ENCODE measurements at places on chromosomes 5 and 9.

DNA sequence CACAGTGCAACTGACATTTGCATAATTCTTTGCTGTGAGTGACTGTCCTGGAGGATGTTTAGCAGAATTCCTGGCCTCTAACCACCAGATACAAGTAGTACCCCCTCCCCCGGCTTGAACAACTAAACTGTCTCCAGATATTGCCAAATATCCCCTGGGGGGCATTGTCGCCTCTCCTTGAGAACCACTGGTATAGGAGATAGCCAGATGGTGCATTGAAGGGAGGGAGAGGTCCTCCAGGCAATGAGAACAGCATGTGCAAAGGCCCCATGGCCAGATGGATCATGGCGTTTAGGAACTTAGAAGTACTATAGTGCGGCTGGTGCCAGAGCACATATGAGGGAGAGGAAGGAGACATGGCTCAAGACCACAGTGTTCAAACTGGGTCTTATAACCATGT is 18.9 kb upstream of the ORM1 start:
- DNase-seq: no peak

- no peak for DNase-seq
Observed at GRCh38 chr9:135605238-135605781, 34.0 kb downstream of the GLT6D1 start.

DNA sequence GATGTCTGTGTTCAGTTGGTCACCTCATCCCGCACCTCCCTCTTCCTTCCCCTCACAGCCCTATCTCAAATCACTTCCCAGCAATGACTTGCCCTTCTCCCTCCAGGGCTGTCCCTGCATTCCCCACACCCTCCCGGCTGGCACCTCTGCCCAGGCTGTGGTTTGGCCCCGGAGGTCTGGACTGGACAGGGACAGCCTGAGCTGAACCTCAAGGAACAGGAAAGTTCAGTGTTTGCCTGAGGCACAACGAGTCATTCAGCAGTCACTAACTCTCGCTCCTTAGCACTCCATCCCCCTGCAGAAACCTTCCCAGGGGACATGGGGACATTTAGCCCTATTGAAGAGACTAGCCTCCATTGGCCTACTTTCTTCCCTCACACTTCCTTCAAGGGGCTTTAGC is 58.3 kb upstream of the MAP3K1 start:
- no peak for DNase-seq

DNA sequence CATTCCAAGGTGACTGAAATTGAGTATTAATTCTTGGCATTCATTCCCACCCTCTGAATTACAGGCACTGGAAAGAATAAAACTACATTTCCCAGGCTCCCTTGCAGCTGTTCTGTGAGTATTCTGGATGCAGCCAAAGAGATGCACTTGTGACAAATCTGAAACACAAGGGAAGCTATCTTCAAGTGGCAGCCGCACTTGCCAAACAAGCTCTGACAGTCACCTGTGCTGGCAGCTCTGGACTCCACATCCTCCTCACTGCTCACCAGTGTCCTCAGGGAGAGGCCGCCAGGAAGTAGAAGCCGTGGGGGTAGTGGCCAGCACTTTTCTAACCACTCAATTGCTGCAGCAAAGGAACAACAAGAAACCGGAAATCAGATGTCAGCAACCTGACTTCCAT is 275.0 kb downstream of the NR2F1-AS1 start:
- no peak for DNase-seq

DNA sequence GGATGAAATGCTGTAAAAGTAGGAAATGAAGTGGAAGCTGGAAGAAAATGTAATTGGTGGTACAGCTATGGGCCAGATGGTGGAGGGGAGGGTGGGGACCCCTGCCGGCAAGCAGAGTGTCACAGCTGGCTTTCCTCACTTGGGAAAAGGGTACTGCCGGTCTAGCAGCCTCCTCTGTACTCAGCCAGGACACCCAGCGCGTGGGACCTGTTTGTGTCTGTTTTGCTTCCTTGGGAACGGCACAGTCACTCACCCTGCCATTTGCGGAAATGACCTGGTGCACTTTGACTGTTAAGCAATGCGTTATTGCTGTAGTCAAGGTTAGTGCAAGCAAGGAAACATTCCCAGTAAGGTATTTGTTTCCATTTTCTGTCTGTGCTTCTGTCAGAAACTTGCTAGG is 10.1 kb downstream of the TMEM252 start:
- DNase-seq: no peak

- DNase-seq: no peak
Observed at GRCh38 chr5:61744690-61745619, 412.9 kb downstream of the ZSWIM6 start.

DNA sequence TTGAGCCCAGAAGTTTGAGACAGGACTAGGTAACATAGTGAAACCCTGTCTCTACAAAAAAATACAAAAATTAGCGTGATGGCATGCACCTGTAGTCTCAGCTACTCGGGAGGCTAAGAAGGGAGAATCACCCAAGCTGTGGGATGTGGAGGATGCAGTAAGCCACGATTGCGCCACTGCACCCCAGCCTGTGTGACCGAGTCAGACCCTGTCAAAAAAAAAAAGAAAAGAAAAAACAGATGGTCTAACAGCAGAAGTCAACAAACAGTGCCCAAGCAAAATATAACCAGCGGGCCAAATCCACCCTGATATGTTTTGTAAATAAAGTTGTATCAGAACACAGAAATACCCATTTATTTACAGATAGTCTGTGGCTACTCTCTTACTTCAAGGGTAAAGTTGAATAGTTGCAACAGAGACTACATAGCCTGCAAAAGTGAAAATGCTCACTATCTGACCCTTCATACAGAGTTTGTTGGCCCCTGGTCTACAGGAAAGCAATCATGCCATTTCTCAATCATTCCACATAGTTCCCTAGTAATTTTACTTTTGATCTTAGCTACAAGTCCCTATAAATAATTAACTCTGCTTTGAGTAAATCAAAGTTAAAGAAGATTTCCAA is 383.7 kb downstream of the TLE1 start:
- DNase-seq: no peak

- no peak for DNase-seq
Observed at GRCh38 chr5:109855056-109855455, 165.3 kb downstream of the MAN2A1 start.

DNA sequence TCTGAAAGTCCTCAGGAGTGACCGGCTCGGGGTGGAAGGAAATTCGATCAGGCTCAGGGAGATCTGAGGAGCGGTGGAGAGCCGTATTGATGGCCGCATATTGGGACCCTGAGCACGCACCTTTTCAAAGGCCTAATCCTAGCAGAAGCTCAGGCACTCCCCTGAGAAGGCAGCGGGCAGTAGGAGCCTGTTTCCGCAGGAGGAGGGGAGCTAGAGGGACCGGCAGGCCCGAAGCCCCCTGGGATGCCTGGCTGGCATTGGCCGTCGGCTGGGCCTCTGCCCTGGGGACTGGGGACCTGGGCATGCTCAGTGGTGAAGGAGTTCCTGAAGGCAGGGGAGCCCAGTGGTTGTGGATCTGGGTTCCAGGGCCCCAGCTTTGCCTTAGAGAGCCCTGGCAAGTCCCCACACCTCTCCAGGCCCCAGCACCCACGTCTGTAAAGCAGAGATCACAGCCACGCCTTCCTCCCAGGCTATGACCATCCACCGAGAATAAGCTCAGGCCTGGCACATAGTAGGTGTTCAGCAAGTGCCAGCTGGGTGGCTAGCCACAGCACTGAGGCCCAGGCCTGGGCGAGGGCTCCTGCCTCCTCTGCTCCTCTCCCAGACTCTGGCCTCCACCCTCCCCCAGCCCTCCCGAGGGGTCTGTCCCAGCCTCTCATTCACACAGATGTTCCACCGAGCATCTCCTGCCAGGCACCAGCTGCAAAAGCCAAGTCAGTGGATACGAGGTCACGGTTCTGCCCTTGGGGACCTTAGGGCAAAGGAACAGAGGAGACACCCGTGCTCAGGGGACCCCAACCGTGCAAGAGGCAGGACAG is 17.2 kb upstream of the QRFP start:
- DNase-seq: no peak

DNA sequence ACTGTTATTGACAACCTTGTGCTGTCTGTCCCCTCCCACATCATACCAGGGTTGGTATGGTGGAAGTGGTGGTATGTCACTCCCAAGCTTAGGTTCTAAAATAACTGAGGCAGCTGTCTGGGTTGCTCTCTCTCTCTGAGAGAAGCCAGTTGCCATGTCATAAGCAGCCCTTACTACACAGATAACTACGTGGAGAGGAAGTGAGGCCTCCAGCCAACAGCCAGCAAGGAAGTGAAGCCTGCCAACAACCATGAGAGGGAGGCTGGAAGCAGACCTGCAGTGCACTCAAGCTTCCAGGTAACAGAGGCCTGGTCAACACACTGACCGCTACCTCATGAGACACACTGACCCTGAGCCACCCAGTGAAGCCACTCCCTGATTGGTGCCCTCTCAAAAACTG is 18.6 kb downstream of the CTNNAL1 start:
- DNase-seq: no peak

GRCh38 chr9:81028504-81028903 is 660.8 kb downstream of the TLE1 start:
- no peak for DNase-seq

GRCh38 chr5:27020973-27021372 is 17.4 kb downstream of the CDH9 start:
- peak; percentile 21 for DNase-seq

- no peak for DNase-seq
Observed at GRCh38 chr5:156148301-156148700, 178.7 kb upstream of the SGCD start.

GRCh38 chr9:8429157-8429556 is 629.6 kb upstream of the DMAC1 start:
- DNase-seq: no peak

Data from hippocampal formation (tissue), 2 donors.